ENCODE measurements at places on chromosomes 1 and 21. TPM values are rescaled to one million over a fixed set of nuclear protein-coding genes. Genes with fewer than 3 reads are reported as not detected.

The KCNA10 gene
- total RNA-seq = not detected

The FAM151A gene
- 1.5 TPM for total RNA-seq

The AADACL3 gene
- total RNA-seq = not detected

The GUCA2B gene
- total RNA-seq = not detected

The TNFRSF14 gene
- 15.7 TPM for total RNA-seq

The TTLL10 gene
- 0.24 TPM for total RNA-seq

The GPA33 gene
- 0.62 TPM for total RNA-seq

The PDZK1IP1 gene
- not detected for total RNA-seq

The TAF12 gene
- 27.7 TPM for total RNA-seq

The PIK3C2B gene
- 22.7 TPM for total RNA-seq

The C1orf56 gene
- 6.6 TPM for total RNA-seq

The PEAR1 gene
- total RNA-seq = 8.1 TPM

The DEGS1 gene
- total RNA-seq = 63.8 TPM

The AGMAT gene
- 0.11 TPM for total RNA-seq

The HES3 gene
- total RNA-seq = not detected

The KRTAP12-3 gene
- not detected for total RNA-seq

The DDOST gene
- total RNA-seq = 150 TPM

The UBR4 gene
- total RNA-seq = 53.9 TPM

The IL19 gene
- total RNA-seq = not detected

The TGFBR3 gene
- total RNA-seq = 36.3 TPM

The IGSF21 gene
- 1.6 TPM for total RNA-seq

The LEFTY2 gene
- total RNA-seq = 0.19 TPM

The KCNJ6 gene
- total RNA-seq = not detected

The HPCAL4 gene
- 2.5 TPM for total RNA-seq
